Fibroblast of lung (primary cell): ENCODE measurements at places on chromosomes 5 and 9.

DNA sequence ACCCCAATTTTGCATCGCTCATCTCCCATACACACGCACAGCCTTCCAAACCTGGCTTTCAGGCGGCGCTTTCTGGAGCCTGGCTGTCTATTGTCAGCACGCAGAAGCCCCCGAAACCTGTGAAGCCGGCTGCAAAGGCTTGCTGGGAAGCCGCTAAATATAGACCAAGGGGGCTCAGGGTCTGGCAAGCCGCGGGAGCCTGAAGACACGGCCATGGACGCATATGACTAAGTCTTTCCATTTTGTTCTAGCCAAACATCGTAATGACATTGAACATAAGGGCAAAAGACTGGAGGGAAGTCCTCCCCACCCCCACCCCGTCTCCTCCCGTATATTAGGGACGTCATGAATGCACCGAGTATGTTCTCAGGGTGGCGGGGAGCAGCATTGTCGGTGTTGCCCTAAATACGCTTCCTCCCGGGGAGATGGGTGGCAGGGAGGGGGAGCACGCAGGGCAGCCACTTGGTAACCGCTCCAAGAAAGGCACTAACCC lies 1.1 kb downstream of the CTNND2 start:
- DNase-seq: peak; percentile 41

- DNase-seq: peak; percentile 75
Measured at GRCh38 chr5:153256-153655, 38.0 kb upstream of the LRRC14B start.

DNA sequence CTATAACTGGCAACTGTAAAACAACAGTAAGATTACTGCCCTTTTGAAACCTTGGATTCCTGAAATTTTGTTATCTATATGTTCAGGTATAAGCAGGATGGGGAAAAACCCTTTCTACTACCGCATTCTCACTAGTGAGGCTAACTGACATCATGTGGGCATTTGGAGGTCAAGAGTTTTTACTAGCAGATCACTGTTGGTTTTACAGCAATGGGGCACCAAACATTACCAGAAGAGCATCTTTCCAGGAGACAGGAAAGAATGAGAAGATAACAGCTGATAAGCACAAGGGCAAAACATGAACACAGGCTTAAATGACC lies 20.9 kb upstream of the TTC33 start:
- no peak for DNase-seq

- DNase-seq: peak; percentile 89
Measured at GRCh38 chr9:127021664-127022363, 100.6 kb downstream of the ANGPTL2 start.

GRCh38 chr5:154485096-154485491 lies 7.1 kb upstream of the HAND1 start:
- DNase-seq: no peak

DNA sequence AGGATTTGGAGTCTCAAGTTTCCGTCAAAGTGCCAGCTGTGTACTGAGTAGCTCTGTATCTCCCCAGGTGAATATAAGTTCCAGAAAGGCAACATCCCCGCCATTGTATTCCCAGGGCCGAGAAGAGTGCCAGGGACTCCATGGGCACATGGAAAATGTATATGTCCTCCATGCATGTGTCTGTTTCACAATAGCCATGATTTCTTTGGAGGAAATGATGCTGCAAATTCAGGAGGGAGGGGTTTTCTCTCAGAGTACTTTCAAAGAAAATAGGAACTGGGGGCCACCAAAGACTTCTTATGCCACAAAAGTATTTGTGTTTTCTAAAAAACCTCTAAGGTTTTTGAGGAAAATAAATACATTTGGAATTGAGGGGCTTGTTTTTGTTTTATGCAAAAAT lies 524.6 kb downstream of the BNC2 start:
- DNase-seq: no peak

DNA sequence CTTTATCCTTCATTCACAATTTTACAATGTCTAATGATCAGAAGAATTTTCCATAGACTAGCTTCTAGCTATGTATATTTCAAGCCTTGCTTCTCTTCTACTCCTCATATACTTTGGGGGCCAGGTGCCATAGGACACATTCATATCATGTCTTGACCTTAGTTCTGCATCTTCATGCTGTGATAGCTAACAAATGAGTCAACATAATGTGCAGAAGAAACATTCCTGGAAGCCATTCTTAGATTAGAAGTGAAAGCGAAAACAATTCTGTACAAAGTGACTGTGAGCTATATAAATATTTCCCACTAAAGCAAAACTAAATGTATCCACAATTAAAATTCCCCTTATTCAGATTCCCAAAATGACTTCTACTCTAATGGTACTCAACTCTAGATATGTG lies 320.2 kb upstream of the NREP start:
- peak; percentile 27 for DNase-seq

DNA sequence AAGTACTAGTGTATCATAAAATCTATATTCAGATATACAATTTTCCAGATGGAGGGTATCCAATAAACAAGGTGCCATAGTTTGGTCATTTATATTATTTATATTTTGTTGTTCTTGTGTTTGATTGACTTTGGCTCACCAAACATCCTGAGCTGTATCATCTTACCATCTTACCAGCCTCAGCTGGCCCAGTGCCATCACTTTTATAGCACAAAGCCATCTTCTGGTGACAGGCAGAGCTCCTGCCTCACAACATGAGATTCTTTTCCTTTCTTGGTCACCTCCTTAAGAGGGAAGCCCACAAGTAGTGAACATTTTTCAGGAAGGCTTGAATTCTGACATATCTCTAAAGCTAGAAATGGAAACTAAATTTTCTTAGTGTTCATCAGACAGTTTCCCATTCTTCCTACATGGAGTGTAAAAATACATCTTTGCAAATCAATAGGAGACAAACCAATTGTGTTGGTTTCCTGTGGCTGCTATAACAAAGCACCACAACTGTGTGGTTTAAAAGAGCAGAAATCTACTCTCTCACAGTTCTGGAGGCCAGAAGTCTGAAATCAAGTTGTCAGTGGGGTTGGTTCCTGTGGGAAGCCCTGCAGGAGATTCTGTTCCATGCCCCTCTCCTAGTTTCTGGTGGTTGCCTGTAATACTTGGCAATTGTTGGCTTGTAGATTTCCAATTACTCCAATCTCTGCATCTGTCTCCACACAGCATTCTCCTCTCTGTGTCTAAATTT lies 341.8 kb downstream of the MAN2A1 start:
- DNase-seq: no peak

DNA sequence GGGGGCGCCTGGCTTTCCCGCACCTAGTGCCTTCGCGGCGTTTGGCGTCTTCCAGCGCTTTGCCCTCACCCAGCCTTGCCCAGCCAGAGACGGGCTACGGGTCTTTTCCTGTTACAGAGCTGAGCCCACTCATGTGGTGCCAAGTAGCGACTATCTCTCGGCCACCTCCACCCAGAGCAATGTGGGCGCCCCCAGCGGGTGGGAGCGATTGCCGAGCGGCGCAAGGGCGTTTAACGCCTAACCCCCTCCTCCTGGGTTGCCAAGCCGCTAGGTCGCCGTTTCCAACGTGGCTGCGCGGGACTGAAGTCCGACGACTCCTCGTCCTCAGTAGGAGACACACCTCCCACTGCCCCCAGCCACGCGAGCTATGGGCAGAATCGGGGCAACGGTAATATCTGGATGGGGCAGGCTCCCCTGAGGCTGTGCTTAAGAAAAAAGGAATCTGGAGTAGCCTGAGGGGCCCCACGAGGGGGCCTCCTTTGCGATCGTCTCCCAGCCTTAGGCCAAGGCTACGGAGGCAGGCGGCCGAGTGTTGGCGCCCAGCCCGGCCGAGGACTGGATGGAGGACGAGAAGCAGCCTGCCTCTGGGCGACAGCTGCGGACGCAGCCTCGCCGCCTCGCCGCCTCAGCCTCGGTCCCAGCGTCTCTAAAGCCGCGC lies 5.8 kb downstream of the TLX3 start:
- DNase-seq: no peak

- DNase-seq: peak; percentile 75
Measured at GRCh38 chr5:132283423-132284043, 10.7 kb upstream of the SLC22A4 start.

DNA sequence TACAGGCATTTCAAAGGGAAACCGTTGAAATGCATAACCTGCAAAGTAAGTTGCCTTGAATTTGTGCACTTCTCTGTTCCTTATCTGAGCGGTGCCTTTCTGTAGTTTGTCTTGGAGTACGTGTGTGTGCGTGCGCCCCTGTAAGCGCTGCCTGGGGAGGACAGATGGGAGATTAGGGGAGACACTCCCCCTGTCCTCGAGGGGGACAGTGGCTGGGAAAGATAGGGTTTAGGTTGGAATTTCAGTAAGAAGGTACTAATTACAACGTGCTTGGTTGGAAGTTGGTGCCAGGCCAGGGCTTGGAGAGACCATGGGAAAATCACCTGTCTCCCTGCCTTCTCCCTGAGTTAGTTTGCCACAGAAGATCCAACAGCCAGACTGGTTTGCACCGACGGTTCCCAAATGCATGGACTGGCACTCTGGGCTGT lies 73.2 kb downstream of the PIK3R1 start:
- DNase-seq: no peak

DNA sequence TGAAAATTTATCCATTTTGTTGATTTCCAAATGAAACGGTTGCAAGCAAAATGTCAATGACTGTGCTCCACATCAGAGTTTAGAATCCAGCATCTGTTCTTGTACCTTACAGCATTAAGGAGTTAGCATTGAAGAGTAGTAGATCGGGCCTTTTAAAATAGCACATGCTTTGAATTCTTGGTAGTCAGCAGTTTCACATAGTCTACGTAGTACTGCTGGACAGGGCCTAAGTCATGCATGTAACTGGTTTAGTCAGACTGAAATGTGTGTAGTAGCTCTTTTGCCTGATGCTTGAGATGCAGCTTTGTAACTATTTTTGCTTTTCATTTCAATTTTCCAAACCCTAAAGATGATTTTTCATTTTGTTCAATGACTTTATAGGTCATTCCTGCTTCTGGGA lies 19.8 kb downstream of the LECT2 start:
- DNase-seq: peak; percentile 48

- peak; percentile 25 for DNase-seq
Measured at GRCh38 chr5:55234121-55234700, 803 bp upstream of the CCNO start.

DNA sequence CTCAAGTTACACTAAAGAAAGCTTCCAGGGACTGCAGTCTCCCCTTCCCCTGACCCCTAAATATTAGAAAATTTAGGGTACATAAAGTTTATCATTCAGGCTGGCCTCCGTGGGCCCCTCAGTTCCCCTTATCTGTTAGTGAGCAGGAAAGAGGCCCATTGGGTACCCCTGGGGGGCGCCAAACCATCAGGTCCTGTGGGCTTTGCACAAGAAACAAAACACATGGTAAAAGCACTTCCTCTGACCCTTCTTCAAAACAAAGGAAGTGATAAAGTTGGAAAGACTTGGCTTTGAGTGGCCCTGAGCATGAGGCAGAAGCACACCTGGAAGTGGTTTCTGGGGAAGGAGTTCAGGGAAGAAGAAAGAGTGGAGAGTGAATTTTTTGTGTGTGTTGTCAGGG lies 213.0 kb downstream of the SMARCA2 start:
- peak; percentile 29 for DNase-seq

DNA sequence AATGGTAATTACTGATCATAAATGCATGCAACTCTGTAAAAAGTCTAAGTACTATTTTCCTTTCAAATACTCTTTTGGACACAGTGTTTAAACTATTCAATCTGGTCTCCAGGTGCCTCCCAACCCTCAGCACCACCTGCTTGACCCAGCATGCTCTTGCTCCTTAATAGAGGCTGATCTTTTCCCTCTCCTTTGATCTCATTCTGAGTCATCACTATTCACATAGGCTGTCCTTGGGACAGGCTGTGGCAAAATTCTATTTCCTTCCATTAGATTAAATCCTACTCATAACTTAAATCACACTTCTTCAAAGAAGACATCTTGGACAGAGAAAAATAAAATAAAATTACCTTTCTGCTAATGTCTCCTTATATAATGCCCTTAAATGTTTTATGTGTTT lies 199.4 kb upstream of the ST8SIA4 start:
- peak; percentile 11 for DNase-seq

DNA sequence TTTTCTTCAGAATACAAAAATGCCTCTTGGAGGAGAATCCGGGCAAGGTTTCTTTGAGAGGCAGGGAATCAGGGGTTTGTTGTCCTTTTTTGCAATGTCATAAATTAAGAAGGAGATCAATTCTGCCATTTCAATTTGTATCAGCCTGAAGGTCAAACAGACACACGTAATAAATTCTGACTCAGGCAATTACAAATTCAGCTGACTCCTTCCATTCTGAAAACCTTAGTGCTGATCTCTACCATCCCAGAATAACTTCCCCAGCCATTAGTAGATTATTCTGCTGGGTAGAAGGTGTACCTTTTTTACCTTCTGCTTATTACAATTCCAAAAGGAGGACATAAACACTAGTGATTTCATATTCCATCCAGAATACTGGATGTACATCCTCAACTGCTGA lies 516.6 kb downstream of the AGTPBP1 start:
- DNase-seq: peak; percentile 30

DNA sequence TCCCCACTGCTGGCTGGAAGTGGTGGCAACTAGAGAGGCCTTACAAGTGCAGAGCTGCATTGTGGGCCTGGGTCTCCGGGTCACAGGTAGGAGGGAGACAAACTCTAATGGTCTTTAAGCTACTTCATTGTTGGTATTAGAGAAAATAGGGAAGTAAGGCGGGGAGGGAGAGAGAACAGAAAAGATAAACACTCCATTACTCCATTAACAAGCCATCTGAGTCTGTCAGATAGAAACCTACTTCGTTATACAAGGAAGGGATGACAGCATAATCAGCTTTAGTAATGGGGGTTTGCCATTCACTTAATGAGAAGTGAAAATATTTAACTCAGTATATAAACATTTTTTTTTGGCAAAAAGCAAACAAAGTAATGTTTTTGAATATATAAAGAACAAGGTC lies 107.4 kb downstream of the TLE1 start:
- no peak for DNase-seq

DNA sequence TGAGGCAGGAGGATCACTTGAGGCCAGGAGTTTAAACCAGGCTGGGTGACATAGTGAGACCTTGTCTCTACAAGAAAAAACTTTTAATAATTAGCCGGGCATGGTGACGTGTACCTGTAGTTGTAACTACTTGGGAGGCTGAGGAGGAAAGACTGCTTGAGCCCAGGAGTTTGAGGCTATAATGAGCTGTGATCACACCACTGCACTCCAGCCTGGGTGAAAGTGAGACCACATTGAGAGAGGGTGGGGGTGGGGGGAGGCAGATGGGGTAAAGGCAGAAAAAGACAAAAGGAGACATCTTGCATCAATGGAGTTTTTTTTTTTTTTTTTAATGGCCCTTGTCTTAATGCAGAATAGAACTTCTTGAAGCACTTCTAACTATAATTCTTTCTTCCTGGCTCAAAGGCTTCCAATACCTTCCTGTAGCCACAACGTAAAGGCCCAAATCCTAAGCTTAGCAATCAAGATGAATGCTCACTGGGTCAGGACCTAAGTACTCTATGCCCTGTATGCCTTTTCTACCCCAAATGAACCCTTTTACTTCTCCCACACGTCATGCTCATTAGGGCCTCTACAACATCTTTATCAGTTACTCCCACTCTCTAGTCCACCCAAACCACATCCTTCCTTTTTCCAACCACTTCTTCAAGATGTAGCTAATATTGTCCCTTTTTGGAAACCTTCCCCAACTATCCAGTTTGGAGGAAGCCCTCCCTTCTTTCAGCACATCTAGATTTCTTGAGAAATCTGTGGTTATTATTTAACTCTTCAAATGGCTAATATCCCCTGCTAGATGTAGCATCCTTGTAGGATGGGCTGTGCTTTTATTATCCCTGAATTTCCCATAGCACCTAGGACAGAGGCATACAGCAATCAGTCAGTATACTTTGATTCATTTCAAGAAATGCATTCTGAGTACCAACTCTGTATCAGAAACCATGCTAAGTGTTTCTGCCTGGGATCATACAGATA lies 40.8 kb downstream of the CSF2 start:
- peak; percentile 72 for DNase-seq

GRCh38 chr5:9538504-9538903 lies 7.4 kb downstream of the SEMA5A start:
- no peak for DNase-seq
